Stimulated activated CD4-positive, alpha-beta T cell treated with anti-CD3 and anti-CD28 coated beads, Interleukin-1b, Interleukin-23, amount 100 ng/mL, for 1 hour (primary cell): ENCODE measurements at places on chromosomes 7 and 10.

GRCh38 chr10:112959207-112959838 lies 9.3 kb downstream of the TCF7L2 start:
- DNase-seq = no peak

DNA sequence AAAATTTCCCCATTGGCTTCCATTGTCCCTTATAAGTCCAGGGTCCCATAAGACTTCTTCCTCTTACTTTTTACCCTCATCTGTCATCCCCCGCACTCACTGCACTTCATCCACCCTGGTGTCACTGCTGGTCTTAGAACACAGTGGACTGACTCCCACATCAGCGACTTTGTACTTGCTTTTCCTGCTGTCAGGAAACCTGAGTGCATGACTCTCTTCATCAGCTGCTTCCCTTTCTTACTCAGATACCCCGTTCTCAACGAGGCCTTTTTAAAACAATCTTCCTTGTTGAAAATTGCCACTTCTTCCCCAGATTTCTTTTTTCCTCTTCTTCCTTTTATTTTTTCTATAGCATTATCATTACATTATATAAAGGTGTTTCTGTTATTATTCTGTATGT lies 305.4 kb downstream of the SDK1 start:
- no peak for DNase-seq

- no peak for DNase-seq
These were observed 14.5 kb downstream of the TMEM120A start for GRCh38 chr7:75979759-75980429.

GRCh38 chr7:157645539-157645938 lies 308.7 kb downstream of the DNAJB6 start:
- no peak for DNase-seq

- DNase-seq = no peak
These were observed 60.0 kb downstream of the PLXNA4 start for GRCh38 chr7:132516042-132516840.

DNA sequence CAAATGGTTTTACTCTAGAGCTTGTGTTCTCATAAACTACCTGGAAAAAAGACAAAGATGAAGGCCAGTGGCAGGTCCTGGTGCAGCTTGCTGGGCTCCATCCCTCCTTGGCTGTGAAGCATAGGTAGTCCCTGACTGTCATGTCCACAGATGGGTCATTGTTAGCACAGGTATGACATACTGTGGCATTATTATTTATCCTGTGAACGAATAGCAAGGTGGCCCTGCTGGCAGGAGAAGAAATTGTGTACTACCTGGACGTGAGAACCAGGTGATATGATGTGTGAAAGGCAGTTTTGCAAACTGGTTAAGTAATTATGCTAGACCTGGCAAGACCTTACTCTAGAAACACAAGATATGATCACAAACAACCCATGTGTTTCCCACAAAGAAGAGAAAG lies 63.9 kb downstream of the CCDC71L start:
- DNase-seq = no peak

- no peak for DNase-seq
These were observed 530.8 kb downstream of the SH2D4B start for GRCh38 chr10:81068460-81068859.

GRCh38 chr10:30542001-30542894 lies 87.3 kb downstream of the LYZL2 start:
- no peak for DNase-seq

DNA sequence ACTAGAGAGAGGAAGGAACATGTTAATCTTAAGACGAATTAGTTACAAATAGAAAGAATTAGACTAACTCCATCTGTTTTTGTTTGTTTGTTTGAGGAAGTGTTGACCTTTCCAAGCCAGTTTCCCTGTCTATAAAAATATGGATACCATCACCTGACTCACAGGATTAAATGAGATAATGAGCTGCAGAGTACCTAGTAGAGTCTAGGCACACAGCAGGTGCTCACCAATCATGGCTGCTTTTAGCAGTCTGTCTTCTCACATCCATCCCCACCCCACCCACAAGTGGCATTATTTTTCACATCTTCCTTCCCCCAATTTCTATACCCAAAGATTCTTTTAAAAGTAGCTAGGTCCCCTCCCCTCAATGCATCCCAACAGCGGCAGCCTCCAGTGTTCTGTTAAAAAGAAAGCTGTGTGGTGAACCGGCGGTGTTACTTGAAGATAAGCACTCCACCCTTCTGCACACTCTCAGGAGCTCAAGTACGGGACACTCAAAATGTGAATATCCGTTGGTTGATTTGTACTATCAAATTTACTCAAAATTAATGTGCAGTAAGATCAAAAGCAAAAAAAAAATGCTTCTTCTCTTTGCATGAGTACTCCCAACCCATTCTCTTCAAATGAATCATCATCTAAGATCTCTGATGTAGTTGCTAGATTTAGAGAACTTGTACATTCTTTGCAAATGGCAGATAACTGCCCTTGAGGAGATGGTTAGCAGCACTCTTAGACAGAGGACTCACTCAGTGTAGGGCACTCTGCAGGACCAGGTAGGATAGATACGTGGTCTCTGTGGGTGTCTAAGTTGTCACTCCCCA lies 145.4 kb upstream of the ASAH2 start:
- DNase-seq = no peak

GRCh38 chr10:12707461-12708185 lies 293.9 kb downstream of the CCDC3 start:
- DNase-seq = no peak

GRCh38 chr7:128100225-128100948 lies 69.2 kb upstream of the LRRC4 start:
- DNase-seq = no peak

GRCh38 chr7:108004220-108005142 lies 1.5 kb upstream of the LAMB1 start:
- no peak for DNase-seq

DNA sequence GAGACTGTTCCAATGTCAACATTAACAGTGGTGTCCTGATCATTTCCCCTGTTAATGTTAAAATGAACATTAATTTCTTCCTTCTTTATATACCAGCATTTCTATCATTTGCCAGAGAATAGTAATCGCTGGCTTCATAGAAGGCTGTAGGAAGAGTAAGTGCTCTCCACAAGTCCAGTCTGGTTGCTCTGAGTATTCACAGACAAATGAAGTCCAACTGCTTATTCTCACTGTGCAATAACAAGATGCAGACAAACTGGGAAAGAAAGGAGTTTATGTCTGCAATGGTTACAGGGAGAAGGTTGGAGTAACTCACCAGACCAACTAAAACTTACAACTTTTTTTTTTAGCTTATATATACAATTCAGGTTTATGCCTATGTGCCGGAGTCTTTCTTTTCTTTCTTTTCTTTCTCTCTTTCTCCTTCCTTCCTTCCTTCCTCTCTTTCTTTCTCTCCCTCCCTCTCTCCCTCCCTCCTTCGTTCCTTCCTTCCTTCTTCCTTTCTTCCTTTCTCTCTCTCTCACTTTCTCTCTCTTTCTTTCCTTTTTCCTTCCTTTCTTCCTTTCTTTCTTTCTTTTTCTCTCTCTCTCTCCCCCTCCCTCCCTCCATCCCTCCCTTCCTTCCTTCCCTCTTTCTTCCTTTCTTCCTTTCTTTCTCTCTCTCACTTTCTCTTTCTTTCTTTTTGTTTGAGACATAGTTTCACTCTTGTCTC lies 19.1 kb downstream of the CDC14C start:
- DNase-seq = no peak

DNA sequence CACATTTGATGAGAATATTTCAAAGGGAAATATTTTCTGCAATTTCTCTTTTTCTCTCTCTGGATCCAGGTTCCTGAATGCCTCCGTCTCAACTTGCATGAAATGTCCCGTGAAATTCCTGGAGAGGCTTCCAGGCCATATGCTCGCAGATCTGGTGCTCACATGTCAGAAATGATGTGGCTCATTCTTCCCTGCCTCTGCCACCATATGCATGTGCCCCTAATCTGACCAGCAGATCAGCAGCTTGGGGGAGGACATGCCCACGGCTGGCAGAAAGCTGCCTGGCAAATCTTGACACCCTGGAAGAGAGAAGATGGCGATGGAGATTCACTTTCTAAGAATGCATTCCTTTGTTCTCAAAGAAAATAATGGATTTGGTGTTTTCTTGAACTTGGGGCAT lies 490.7 kb downstream of the RPS24 start:
- DNase-seq = no peak

- DNase-seq = no peak
These were observed 7.6 kb upstream of the TMEM236 start for GRCh38 chr10:17744341-17744861.

DNA sequence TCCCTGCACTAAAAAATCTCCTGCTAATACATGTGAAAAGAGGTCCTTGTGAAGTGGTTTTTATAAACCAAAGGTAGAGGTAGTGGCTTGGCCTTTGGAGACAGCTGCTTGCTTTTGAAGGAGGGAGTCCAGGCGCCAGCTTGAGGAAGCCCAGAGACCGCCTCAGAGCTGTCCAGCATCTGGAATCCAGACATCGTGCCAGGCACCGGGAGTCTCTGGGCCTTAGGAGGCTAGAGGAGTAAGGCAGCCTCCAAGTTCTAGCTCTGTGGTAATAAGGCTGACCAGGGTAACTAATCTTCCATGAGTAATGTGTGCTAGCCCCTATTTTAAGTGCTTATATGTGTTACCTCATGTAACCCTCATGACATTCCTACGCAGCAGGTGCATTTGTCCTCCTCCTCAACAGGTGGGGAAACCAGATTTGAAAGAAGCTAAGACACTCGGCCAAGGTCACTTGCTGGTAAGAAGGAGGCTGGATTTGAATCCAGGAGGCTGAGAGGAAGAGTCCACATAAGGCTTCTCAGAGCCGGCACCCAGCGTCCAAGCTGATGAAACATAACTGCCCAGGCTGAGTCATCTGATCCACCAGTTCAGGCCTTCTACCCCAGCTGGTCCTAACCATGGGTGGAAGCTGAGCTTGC lies 26.1 kb downstream of the PRLHR start:
- DNase-seq = no peak

GRCh38 chr10:64468219-64468618 lies 947.0 kb downstream of the REEP3 start:
- DNase-seq = no peak

DNA sequence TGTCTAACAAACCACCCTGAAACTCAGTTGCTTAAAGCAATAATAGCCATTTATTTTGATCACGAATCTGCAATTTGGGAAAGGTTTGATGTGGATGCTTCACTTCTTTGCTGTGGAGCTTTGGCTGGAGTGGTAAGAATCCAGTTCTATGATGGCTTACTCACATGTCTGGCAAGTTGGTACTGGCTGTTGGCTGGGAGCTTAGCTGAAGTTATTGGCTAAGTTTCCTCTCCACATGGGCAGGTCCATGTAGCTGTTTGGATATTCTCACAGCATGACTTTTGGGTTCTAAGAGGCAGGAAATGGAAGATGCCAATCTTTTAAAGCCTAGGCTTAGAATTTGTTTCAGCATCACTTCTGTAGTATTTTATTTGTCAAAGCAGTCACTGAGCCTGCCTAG lies 277.6 kb upstream of the NRP1 start:
- no peak for DNase-seq

DNA sequence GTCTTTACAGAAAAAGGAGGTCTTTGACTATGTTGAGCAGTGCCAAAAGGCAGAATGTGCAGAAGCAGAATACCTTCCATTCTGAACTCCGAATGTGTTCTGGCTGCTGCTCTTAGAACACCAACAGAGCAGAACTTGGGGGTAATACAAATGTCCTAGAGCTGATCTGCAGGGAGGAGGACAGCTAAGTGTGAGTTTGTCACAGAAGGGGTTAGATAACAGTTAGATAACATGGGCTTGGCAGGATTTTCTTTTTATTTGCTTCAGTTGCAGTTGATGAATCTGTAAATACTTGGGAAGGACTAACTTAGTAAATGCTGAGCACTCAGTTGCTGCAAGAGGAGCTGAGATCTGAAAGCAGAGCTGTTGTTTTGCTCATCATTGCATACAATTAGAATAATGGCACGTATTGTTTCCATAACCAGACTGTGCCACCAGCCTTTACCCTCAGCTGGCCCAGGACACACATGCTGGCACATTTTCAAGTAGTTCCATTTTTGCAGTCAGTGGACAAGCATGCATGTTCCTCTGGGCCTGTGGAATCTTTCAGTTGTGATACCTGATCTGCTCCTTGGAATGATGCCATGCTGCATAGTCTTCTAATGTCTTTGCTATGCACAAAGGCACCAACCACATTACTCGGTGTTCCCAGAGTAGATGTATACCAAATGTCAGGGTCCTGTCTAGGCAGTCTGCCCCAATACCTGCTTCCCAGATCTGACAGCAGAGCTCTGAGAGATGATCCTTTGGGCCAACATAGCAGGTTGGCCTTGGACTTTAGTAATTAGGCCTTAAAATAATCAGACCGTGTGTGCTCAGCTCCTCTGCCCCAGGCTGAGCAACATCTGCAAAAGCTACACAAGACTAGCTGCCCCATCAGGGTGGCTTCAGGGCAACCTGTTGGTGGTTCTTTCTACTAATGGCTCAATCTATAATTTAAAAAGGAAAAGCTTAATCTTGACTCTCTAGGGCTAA lies 55.7 kb downstream of the GSDME start:
- no peak for DNase-seq

DNA sequence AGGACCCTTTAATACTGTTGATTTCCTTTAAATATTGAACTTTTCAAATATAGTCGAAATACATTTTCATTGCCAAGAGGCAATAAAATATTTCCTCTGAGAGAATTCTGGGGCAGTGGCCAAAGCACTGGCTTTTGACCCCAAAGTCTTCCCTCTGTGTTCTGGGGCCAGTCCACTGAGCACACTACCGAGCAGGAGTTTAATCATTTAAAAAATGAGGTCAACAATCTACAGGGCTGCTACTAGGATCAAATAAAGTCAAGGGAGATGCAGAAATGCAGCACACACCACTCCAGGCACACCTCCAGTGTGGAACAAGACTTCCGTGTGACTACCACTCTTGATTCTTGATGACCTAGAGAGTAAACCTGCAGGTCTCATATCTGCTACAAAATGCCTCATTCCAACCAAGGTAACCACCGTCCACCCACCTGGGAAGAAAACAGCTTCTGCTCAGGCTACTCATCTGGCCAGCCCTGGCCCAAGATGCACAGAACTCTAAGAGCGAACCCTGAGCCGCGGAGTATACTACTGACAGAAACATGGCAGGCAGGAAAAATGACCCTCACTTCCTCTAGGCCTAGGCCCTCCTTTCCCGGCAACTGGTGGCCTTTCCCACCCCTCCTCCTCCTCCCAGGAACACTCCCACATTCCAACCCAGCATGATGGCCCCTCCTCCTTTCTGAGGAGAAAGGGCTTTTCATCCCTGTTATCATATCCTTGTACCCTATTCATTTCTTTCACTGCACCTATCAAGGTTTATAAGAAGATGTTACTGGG lies 97.7 kb downstream of the ALOX5 start:
- DNase-seq = no peak

DNA sequence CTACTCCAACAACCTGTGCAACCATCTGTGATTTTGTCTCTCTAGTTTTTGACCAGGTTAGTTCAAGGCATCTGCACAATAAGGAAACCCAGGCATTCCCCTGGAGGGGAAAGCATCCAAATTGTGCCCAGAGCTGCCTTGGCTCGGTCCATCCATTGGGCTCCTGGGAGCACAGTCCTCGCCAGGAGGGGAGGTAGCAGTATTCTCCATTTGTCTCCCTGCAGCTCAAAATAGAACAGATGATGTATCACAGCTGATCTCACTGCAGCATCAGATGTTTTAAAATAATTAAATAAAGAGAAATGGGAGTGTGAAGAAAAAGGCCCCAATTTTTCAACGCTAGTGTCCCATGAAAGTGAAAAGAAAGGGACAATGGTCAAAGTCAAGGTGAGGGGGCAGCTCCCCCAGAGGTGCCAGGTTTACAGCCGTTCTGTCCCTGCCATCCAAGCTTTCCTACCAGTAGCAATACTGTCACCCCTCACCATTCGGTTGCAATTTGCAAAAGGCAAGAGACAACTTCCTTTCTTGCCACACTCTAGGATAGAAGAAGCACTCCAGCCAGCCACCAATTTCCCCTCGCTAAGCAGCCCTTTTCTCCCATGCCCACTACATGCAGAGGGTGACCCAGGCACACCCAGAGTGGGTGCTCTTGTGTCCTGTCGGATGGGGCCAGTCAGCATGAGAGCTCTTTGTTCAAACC lies 43.7 kb downstream of the KCNMA1 start:
- no peak for DNase-seq
